ENCODE measurements at places on chromosomes 1 and 21. TPM values are rescaled to one million over a fixed set of nuclear protein-coding genes. Genes with fewer than 3 reads are reported as not detected.

Gene CFAP107
- total RNA-seq, result not detected

Gene ARL8A
- 57.5 TPM for total RNA-seq

Gene DMRTA2
- total RNA-seq, result not detected

Gene ATP13A2
- 29.2 TPM for total RNA-seq

Gene NCSTN
- 46.3 TPM for total RNA-seq

Gene REG4
- total RNA-seq, result not detected

Gene CYYR1
- 8.9 TPM for total RNA-seq

Gene LEFTY2
- not detected for total RNA-seq

Gene ADGRB2
- 1.9 TPM for total RNA-seq

Gene TDRD5
- total RNA-seq, result 0.27 TPM

Gene DENND4B
- total RNA-seq, result 29.3 TPM

Gene NECTIN4
- 0.27 TPM for total RNA-seq

Gene IQGAP3
- total RNA-seq, result 0.42 TPM

GRCh38 chr1:108785264-108785663 is 38.8 kb downstream of the STXBP3 start:
- ATAC-seq, result no peak

DNA sequence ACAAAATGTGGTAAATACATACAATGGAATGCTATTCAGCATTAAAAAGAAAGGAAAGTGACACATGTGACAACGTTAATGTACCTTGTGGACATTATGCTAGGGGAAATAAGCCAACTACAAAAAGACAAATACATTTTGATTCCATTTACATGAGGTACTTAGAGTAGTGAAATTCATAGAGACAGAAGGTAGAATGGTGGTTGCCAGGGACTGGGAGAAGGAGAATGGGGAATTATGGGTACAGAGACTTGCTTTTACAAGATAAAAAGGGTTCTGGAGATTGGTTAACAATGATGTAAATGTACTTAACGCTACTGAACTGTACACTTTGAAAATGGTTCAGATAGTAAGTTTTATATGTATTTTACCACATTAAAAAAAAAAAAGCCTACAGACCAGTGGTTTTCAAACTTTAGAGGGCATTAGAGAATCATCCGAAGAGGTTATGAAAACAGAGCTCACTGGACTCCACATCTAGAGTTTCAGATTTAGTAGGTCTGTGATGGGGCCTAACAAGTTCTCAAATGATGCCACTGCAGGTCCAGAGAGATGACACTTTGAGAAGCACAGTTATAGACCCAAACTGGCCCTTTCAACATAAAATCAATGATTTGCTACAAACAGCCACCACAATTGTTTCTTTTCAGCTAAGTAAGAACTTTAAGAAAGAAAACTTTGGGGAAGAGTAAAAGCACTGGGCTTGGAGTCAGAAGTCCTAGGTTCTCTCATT is 9.6 kb upstream of the ADCY10 start:
- ATAC-seq, result no peak

GRCh38 chr1:219847215-219847855 is 81.0 kb downstream of the SLC30A10 start:
- no peak for ATAC-seq

DNA sequence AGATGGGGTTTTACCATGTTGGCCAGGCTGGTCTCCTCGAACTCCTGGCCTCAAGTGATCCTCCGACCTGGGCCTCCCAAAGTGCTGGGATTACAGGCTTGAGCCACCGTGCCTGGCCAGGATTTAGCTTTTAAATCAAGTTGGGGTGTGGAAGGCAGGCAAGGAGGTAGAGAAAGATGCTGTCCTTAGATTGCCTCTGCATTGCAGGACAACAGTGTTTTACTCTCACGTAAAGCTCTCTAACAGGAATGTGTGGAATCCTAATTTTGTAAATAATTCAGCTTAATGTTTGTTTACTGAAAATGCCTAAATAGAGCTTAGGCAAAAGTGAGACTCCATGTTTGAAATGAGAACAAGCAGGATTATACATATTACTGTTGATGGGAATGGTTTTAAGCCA is 29.5 kb upstream of the TGFB2 start:
- ATAC-seq, result no peak

- no peak for ATAC-seq
Measured at GRCh38 chr1:213600879-213601278, 386.9 kb upstream of the PROX1 start.

DNA sequence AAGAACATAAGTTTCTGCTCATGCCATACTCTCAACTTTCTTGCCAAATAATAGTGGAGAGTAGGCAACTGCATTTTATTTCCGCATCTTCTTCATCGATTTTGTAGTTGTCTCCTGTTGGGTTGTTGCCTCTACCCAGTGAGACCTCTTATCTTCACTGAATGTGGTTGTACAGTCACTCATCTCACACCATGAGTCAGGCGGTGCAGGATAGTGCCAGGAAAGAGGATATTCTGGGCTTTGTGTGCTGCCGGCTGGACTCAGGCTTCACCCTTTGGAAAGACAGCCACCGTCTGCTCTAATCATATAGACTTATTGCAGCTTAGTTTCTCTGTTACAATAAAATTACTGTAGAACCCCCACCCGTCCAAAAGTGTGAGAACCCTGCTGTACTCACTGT is 154.3 kb upstream of the USP24 start:
- no peak for ATAC-seq

- no peak for ATAC-seq
Measured at GRCh38 chr1:32186491-32186890, 7.0 kb downstream of the TXLNA start.

GRCh38 chr1:81366173-81366572 is 434.6 kb upstream of the ADGRL2 start:
- no peak for ATAC-seq

GRCh38 chr21:18387994-18388393 is 15.6 kb downstream of the TMPRSS15 start:
- no peak for ATAC-seq

DNA sequence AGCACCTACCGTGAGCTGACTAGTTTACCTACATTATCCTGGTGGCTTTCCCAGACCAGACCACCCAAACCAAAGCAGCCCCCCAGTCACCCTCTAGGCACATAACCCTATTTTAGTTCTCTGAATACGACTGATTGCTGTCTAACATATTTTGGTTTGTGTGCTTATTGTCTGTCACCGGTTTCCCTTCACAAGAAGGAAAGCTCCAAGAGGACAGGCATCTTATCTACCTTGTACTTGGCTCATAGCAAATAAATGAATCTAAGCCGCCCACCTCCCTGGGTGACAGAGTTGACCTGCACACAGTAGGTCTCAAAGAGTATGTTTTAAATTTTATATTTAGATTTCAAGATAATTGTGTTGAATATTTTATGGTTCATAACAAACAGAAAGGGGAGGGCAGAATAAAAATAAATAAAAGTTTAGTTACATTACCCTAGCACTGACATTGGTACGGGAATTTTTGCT is 904 bp upstream of the PRDX6 start:
- no peak for ATAC-seq

GRCh38 chr1:66413136-66413837 is 120.7 kb upstream of the SGIP1 start:
- ATAC-seq, result no peak

DNA sequence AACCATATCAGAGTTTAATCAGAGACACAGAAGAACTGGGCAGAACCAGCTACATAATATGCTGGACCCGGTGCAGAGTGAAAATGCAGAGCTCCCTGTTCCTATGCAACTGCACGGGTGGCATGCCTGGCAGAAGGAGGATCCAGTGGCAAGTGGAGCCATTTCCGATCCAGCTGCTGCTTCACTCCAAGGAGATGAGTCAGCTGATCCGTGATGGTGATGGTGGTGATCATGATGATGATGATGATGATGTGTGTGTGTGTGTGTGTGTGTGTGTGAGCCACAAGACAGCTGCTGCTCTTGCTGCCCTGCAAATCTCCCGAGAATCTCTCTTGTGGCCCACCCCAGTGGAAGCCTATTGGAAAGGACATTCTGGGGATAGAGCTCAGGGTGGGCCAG is 133.0 kb downstream of the URB2 start:
- no peak for ATAC-seq

- no peak for ATAC-seq
Measured at GRCh38 chr1:46621930-46622329, 5.3 kb upstream of the MOB3C start.

DNA sequence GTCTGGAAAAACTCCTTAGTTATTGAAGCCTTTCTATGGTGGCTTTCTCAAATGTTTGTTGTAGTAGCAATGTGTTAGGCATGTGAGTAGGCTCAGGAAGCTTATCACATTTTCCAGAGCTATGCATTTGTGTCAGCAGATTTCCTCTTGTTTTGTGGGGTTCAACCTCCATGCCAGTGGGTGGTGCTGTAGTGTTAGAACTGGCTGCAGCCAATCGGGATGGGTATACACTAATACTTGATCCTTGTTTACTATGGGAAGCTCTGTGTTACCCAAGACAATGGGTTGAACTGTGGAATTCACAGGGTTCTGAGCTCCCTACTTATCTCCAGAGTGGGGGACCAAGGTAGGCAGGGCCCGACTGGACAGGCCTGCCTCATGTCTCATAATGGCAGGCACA is 348.5 kb upstream of the ADAMTS5 start:
- ATAC-seq, result no peak

DNA sequence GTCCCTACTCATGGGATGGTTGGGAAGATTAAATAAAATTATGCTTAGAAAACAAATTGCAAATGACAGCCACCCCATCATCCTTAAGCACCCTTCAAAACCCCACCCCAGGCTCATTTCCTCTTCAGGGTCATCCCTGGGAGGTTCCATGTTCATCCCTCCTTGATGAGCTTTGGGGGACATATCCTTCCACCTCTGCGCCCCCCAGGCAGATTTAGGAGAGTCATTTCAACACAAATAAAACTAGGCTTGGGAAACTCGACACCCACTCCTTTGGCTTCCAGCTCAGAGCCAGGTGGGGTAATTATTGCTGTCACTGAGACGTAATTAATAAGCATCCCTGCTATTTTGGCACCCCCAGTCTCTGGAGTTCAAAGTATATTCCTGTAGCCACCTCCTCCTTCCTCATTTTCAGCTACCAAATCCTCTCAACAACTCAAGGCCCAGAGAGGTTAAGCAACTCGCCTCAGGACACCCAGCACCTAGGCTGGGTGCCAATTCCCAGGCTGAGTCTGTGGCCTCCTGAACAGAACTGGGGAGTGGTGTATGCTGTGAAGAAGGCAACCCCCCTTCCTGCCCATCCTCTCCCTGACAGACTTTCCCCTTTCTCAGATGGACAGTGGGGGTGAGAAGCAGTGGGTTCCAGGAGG is 595 bp downstream of the CRYBG2 start:
- ATAC-seq, result no peak

DNA sequence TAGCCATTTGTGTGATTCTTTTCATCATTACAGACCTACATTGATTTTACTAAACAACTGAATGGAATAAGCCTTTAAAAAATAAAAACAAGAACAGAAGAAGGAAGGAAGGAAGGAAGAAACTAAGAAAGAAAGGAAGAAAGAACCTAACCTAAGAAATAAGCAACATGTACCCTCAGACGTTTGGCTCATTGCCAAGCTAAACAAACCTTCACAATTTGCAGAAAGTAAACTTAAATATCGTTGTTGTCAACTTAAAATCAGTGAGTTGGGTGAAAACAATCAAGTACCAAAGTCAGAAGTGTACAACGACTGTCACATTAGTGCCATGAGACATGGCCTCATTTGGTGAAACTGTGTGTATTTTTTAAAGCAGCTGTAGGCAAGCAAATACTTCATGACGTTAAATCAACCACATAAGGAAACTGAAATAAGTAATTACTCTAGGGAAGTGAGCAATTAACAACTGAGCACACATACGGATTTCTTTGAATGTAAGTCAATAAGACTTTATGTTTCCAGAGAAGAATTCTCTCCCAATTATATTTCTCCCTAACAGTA is 313.1 kb upstream of the TMPRSS15 start:
- no peak for ATAC-seq

DNA sequence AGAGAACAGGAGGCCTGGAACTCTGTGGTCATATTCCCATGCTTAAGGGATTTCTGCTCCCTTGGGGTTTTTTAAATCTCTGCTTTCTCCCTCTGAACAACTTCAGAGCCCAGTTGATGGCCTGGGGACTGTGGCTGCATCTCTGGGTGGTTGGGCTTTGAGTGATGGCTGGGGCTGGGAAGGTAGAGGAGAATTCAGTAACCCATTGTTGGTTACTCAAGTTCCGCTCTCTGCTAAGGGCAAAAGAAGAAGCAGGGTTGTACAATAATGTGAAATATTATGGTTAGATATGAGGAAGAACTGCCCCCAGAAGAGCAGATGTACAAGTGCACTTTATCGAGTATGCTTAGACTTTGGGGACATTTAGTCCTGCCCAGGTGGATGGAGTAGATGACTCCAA is 72.1 kb upstream of the CNTN2 start:
- no peak for ATAC-seq

GRCh38 chr1:6008084-6008415 is 15.8 kb upstream of the NPHP4 start:
- ATAC-seq, result no peak

DNA sequence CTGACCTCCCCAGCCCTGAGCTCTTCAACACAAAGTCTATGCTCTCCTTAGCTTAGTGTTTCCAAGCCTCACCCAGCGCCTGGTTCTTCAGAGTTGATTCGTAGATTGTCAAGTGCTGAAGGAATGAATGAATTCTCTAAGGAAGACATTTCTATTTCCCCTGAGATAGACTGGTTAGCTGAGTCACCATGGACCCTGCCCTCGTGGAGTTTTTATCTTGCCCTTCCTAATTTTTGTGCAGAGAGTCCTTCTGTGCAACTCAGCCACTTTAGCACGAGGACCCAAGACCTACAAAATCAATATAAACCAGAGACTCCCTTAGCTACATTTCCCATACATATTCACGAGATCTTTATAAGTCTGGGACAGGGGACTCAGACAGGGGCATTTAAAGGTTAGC is 2.6 kb upstream of the CD244 start:
- no peak for ATAC-seq

DNA sequence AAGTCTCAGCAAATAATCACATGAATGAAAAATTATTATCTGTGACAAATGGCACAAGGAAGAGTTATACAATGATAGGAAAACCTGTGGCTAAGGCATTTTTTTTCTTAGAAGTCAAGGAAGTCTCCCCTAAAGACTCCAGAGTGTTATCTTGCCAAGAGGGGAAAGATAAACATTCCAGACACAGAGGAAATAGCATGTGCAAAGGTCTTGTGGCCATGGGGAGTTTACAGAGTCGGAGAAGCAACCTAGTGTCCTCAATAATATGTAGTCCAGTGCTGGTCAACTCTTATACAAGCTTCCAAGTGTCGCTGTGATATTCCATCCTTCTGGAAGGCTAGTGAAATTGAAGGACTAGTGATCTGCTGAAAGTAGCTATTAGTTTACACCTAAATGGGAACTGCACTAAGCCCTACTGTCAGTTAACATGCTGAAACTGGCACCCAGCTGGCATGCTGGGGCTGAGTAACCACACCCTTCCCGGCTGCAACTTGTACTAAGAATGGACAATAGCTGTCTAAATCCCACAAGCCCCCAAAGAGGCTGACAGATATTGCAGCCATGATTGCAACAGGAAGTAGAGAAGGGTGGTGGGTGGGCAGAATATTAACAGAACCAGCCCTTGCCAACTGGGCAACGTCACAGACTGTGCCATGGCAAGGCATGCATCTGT is 11.5 kb upstream of the ATP1B1 start:
- ATAC-seq, result no peak

- no peak for ATAC-seq
Measured at GRCh38 chr21:32861866-32862265, 90.3 kb upstream of the PAXBP1 start.
